ENCODE measurements at places on chromosomes 16 and 17.

- DNase-seq: no peak
Measured at GRCh38 chr16:11005611-11005975, 61.2 kb downstream of the CLEC16A start.

- no peak for DNase-seq
Measured at GRCh38 chr17:78736526-78737079, 45.5 kb downstream of the CYTH1 start.

GRCh38 chr17:43020789-43021740 lies 1.1 kb downstream of the VAT1 start:
- no peak for DNase-seq

DNA sequence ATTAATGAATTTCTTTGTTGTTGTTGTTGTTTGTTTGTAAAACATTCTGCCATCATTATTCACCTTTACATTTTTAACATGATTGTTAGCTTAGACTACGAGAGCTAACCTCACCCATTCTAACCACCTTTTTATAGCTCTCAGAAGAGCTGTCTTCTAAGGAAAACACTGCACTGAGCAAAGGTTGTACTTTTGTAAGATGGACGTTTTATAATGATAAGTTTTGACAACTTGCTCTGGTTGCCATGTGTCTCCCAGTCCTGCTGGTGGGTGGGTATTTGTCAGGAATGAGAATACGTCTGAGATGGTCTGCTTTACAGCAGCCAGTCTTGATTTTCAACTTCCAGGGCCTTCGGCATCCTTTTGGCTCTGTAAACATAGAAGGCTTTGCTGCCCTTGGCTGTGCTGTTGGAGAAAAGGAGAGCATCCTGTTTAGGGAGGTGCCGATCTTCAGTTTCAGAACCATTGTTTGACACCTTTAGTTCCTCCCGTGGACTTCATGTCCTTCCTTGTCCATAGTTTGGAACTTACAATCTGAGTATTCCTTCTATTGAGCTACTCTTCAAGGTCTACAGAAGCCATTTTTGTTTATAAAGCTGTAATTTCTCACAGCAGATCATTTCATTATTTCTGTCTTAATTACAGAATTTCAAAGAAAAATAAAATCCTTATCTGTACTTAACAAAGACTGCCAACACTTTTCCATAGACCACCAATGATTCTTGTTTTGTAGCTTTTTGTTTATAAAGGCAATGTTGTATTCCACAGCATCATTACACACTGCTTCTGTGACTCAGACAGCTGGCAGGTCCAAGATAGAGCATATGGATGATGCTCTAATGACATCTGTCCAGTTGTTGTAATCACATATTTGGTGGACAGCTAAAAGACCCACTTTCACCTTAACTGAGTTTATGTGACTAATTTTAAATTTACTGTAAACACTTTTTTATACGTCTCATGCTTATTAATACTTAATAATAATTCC lies 270.1 kb upstream of the TBX2 start:
- DNase-seq: no peak

DNA sequence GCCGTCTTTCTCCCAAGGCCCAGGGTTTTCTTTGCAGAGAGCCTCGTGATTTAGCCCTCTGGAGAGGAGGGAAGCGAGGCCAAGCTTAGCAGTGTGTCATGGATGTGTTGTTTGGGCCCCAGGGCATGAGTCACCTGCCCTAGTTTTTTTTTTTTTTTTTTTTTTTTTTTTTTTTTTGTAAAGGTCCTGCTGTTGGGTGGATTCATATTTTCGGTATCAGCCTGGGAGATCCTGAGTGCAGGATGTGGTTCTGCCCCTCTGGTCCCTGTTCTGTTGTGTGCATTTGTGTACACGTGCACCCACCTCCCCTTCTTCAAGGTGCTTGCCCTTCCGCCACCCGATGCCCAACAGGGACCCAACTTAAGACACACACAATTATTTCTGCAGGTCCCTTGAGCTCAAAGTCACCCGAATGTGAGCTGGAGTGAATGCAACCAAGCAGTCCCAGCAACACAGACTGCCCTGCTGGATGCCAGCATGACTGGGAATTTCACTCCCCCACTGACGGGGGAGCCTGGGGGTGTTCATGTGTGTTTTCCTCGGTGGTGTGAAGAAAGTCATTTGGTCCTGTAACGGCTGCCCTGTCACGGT lies 265.8 kb upstream of the TNRC6C start:
- DNase-seq: no peak

DNA sequence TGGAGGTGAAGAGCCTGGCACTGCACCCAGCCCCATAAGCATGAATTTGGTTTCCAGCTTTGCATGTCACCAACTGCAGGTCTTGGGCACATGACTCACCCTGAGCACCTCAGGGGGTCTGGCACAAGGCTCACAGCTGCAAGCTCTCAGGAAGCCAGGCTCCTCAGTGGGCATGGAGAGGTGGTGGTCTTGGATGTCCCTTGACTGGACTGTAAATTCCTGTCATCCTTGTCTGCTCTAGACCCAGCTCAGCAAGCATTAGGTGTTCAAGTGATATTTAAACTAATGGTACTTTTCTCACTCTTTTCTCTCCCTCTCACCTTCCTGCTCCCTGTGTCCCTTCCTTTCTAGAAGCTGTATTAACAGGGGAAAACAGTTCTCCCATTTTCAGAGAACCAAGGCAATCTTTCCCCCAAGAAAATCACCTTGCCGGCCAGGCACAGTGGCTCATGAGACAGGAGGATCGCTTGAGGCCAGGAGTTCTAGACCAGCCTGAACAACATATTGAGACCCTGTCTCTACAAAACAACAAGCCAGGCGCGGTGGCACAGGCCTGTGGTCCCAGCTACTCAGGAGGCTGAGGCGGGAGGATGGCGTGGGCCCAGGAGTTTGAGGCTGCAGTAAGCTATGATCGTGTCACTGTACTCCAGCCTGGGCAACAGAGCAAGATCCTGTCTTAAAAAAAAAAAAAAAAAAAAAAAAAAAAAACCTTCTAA lies 5.1 kb upstream of the KIFC3 start:
- no peak for DNase-seq
